ENCODE measurements at places on chromosomes 16 and 17.

DNA sequence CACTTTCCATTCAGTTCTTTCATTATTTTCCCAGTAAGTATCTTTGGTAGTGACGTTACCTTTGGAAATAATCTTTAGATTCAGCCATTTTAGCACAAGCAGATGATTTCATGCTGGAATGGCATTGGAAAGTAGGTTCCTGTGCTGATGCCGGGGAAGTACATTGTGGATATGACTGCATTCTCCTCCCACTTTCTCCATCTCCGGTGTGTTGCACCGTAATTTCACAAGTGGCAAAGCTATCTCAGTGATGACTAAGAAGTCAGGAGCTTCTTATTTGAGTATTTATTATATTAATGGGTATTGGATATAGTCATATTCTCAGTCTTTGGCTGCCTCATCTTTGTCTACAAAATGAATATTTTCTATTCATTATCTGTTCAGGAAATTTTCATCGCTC, 69.8 kb downstream of the MRTFB start:
- no peak for DNase-seq

DNA sequence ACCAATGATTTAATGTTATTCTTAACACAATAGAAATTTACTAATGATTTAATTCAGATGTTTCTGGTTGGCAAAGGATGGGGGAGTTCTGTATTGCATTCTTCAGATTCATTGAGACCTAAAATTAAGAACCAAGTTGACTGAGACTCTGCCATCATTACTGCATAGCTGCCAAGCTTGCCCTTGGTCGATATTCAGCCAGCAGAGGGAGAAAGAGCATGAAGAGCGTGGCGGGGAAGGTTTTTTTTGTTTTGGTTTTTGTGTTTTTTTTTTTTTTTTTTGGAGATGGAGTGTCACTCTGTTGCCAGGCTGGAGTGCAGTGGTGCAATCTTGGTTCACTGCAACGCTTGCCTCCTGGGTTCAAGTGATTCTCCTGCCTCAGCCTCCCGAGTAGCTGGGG, 659.4 kb upstream of the EEF2KMT start:
- no peak for DNase-seq

- DNase-seq = no peak
Measured at GRCh38 chr17:73030995-73031394, 61.5 kb downstream of the SLC39A11 start.

DNA sequence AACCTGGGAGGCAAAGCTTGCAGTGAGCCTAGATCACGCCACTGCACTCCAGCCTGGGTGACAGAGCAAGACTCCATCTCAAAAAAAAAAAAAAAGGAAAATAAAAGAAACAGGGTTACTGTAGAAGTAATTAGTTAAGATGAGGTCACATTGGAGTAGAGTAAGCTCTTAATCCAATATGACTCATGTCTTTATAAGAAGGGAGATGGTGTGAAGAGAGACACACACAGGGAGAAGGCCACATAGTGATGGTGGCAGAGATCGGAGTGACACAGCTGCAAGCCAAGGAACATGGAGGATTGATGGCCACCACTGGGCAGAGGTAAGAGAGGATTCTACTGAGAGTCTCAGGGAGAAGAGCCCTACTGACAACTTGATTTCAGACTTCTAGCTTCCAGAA, 15.3 kb upstream of the SLFN5 start:
- no peak for DNase-seq

- DNase-seq = no peak
Measured at GRCh38 chr17:31745964-31746600, 113.0 kb downstream of the COPRS start.

GRCh38 chr16:79656553-79657115, 56.1 kb upstream of the MAF start:
- DNase-seq = no peak

- DNase-seq = no peak
Measured at GRCh38 chr17:43416998-43417890, 18.5 kb downstream of the ARL4D start.

DNA sequence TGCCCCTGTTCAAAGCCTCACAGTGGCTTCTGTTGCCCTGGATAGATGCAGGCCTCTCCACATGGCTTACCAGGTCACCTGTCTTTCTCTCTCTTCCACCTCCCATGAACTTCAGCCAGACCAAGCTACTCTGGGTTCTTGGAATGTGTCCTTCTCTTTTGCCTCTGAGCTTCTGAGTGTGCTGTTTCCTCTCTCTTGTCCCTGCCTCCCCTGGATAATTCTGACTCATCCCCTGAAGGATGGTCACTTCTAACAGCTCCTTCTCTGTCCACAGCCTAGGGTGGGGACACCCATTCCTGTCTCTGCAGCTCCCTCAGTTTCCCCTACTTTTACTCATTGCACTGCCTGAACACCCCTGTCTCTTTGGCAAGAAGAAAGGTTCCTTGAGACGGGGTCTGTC, 2.9 kb downstream of the GUCY2D start:
- no peak for DNase-seq

- peak; percentile 49 for DNase-seq
Measured at GRCh38 chr17:39208136-39208535, 8.1 kb downstream of the RPL19 start.

Data from hippocampal formation (tissue), 2 donors.